ENCODE measurements at places on chromosomes 1 and 21. TPM values are rescaled to one million over a fixed set of nuclear protein-coding genes. Genes with fewer than 3 reads are reported as not detected.

The GBP7 gene
- total RNA-seq, result 0.14 TPM

The LRRC71 gene
- not detected for total RNA-seq

The VPS26C gene
- 77.8 TPM for total RNA-seq

The CLEC20A gene
- not detected for total RNA-seq

The ZNF436 gene
- total RNA-seq, result 8.9 TPM

The CAP1 gene
- 314 TPM for total RNA-seq

The RGS16 gene
- total RNA-seq, result 0.41 TPM

- H3K27ac ChIP-seq, result no peak overlapping the region
- H3K4me3 ChIP-seq, result no peak overlapping the region
- DNase-seq, result no peak
- H3K27me3 ChIP-seq, result peaks cover 39% of the 10 kb centered on the region
Measured at GRCh38 chr1:81799939-81800694, 617 bp upstream of the ADGRL2 start.

DNA sequence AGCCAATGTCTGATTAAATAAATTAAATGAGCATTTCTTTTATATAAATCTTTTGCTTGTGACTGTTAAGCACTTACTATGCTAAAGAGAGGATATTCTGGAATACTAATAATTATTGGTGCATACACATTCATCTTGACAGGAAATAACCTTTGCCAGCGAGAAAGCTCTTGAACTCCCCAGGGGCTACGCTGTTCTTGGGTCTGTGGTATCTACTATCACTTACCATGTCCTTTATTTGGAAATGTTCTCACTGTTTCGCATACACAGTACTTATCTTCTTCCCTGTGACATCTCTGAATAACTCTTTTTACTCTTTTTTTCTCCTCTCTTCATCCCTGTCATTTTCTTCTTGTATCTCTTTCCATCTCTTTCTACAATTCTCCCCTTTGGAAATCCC lies 178.7 kb downstream of the GABPA start:
- no peaks in the 10 kb centered on the region for H3K4me1 ChIP-seq
- H3K27me3 ChIP-seq, result no peaks in the 10 kb centered on the region
- no peak for DNase-seq
- no peak overlapping the region for H3K4me3 ChIP-seq
- H3K27ac ChIP-seq, result no peak overlapping the region

GRCh38 chr1:192860478-192861185 lies 51.8 kb downstream of the RGS2 start:
- H3K27ac ChIP-seq, result no peak overlapping the region
- H3K36me3 ChIP-seq, result no peaks in the 10 kb centered on the region
- H3K27me3 ChIP-seq, result no peaks in the 10 kb centered on the region
- no peak for DNase-seq
- no peak overlapping the region for H3K4me3 ChIP-seq

GRCh38 chr1:199490769-199491527 lies 536.6 kb upstream of the NR5A2 start:
- H3K27ac ChIP-seq, result no peak overlapping the region
- DNase-seq, result no peak
- no peaks in the 10 kb centered on the region for H3K4me1 ChIP-seq
- H3K4me3 ChIP-seq, result no peak overlapping the region
- H3K27me3 ChIP-seq, result peaks cover 2% of the 10 kb centered on the region

GRCh38 chr1:39269791-39270342 lies 65.4 kb downstream of the MACF1 start:
- no peaks in the 10 kb centered on the region for H3K27me3 ChIP-seq
- peaks cover 81% of the 10 kb centered on the region for H3K4me1 ChIP-seq
- peak overlapping the region; percentile 77 for H3K27ac ChIP-seq
- peak; percentile 19 for DNase-seq

- peaks cover under 1% of the 10 kb centered on the region for H3K4me1 ChIP-seq
- H3K27me3 ChIP-seq, result no peaks in the 10 kb centered on the region
- no peak overlapping the region for H3K4me3 ChIP-seq
- H3K36me3 ChIP-seq, result no peaks in the 10 kb centered on the region
Measured at GRCh38 chr21:32360401-32360975, 32.3 kb downstream of the URB1 start.

DNA sequence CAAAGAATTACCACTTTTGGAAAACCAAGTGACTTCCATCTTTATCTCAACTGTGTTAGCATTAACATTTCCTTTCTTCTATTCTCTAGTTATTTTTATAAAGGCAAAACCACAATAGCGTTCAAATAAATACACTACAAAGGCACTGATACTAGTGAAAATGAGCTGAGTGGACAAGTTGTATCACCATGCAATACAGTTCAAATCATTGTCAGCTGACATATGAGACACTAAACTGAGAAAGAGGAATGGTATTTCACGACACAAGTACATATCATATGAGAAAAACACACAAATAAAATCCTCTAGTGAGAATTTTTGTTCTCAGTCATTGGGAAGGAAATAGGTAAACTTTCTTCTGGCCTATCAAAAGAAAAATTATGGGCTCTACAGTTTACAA lies 26.2 kb downstream of the ENAH start:
- peaks cover 2% of the 10 kb centered on the region for H3K27me3 ChIP-seq
- peaks cover 2% of the 10 kb centered on the region for H3K4me1 ChIP-seq
- H3K36me3 ChIP-seq, result no peaks in the 10 kb centered on the region
- H3K4me3 ChIP-seq, result no peak overlapping the region
- DNase-seq, result no peak

DNA sequence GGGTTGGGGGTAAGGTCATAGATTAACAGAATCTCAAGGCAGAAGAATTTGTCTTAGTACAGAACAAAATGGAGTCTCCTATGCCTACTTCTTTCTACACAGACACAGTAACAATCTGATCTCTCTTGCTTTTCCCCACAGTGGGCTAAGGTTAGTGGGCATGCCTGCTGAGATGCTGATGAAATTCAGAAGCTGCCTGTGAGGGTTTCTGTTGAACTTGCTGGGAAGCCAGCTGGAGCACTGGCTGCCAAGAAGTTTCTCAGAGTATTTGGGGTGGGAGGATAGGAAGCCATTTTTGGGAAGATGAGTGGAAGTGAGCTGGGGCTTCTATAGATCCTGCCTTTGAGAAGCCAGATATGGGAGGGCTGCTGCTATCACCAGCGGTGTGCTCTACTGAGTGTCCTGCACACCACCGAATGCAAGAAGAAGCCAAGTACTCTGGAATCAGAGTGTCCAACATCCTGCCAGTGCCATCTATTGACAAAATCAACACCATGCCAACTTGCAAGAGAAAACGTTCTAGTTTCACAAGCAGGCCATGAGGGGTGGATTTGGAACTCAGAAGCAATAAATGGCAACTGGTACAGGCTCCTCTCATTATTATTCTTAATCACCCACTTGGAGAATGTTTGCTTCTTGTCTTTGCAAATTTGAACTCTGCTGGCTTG lies 102.7 kb downstream of the PTPRU start:
- no peaks in the 10 kb centered on the region for H3K4me1 ChIP-seq
- no peak overlapping the region for H3K4me3 ChIP-seq
- H3K36me3 ChIP-seq, result no peaks in the 10 kb centered on the region
- H3K27ac ChIP-seq, result no peak overlapping the region

DNA sequence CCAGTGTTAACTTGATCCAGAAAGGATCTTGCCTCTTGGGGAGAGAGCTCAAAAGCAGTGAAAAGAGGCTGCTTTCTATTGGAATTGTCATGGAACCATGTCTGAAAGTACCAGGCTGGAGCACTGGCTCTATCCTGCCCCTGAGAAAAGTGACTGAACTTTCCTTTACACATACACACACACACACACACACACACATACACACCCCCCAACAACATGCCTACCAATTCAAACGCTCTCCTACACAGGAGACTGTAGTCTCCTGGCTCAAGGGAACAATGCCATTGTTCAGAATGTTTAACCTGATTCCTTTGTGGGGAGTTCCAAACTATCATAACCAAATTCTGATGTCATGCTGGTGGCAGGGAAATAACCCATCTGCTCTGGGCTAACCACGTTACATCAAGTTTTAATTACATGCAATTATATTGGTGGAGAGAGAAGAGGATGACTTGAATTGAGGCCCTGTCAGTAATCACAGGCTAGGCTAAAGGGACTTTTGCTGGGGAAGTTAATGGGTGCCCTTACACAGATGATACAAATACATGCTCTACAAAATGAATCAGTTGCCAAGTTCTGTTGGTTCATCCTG lies 52.3 kb upstream of the DUSP10 start:
- peaks cover 15% of the 10 kb centered on the region for H3K4me1 ChIP-seq
- peak overlapping the region; percentile 46 for H3K4me3 ChIP-seq
- no peak for DNase-seq
- H3K27me3 ChIP-seq, result no peaks in the 10 kb centered on the region

DNA sequence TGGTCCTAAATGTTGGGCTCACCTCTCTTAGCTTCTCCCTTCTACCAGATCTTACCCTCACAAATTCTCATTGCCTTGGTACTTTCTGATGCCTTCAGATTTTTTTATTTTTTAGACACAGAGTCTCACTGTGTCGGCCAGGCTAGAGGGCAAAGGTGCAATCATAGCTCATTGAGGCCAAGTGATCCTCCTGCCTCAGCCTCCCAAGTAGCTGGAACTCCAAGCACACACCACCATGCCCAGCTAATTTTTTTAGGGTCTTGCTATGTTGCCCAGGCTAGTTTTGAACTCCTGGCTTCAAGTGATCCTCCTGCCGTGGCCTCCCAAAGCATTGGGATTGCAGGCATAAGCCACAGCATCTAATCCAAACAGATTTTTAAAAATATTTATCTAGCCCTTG lies 69.4 kb downstream of the ZSWIM5 start:
- H3K36me3 ChIP-seq, result no peaks in the 10 kb centered on the region
- H3K4me1 ChIP-seq, result peaks cover 9% of the 10 kb centered on the region
- no peak overlapping the region for H3K4me3 ChIP-seq
- no peaks in the 10 kb centered on the region for H3K27me3 ChIP-seq
- DNase-seq, result no peak

- no peak overlapping the region for H3K4me3 ChIP-seq
- H3K36me3 ChIP-seq, result no peaks in the 10 kb centered on the region
- H3K27me3 ChIP-seq, result peaks cover 3% of the 10 kb centered on the region
- DNase-seq, result no peak
Measured at GRCh38 chr1:107499139-107499744, 358.4 kb downstream of the NTNG1 start.

DNA sequence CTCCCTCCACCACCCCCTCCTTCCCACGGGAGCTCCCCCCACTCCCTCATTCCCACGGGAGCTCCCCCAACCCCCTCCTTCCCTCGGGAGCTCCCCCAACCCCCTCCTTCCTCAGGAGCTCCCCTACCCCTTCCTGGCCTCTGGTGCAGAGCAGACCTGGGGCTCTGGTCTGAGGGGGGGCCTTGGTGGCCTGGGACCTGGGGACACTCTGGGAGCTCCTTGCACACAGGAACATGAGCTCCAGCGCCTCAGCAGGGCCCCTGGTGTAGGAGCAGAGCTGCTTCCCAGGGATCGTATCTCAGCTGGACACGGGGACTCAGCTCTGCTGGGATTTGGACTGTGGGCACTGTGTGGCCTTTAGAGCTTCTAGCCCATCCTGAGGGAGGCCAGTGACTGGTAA lies 19.7 kb upstream of the PRSS38 start:
- H3K4me1 ChIP-seq, result peaks cover 2% of the 10 kb centered on the region
- no peak overlapping the region for H3K27ac ChIP-seq
- H3K4me3 ChIP-seq, result no peak overlapping the region
- H3K27me3 ChIP-seq, result no peaks in the 10 kb centered on the region

DNA sequence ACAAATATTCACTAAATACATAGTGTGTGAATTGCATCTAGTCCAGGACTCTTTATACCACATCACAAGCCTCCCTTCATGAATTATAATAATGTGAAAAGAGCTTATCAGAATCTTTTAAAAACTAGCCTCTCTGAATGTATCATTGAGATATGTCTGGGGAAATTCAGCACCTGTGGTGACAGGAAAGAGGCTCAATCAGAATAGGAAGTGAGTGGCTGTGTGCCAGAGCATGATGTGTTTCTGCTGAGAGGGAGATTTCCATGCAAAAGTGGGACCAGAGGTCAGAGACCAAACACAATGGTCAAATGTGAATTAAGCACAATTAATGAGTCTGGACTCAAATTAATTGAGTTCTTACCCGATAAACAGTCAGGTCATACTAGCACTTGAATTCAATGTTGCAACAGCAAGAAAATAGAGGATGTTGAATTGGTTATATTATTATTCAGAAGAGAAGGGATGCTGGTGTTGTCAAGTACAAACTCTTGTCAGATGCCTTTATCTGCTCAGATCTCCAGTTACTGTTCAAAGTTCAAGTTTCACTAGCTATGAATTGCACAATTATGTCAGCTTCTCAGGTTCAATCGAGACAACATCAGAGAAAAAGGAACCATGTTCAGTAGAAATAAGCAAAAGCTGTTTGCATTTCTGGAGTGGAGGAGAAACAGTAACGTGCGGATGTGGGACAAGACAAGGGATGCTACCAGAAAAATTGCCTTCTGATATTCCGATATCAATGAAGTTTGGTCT lies 226.2 kb downstream of the ZNF326 start:
- H3K36me3 ChIP-seq, result peaks cover 8% of the 10 kb centered on the region
- H3K27ac ChIP-seq, result no peak overlapping the region
- no peak for DNase-seq
- peaks cover 11% of the 10 kb centered on the region for H3K27me3 ChIP-seq

All from naive thymus-derived CD8-positive, alpha-beta T cell (primary cell).